ENCODE measurements at places on chromosomes 1 and 21. TPM values are rescaled to one million over a fixed set of nuclear protein-coding genes. Genes with fewer than 3 reads are reported as not detected.
A peak's percentile ranks its signal among the peaks of the same experiment; 100 is the strongest.

- no peaks in the 10 kb centered on the region for H3K4me1 ChIP-seq
- no peak overlapping the region for H3K27ac ChIP-seq
- H3K36me3 ChIP-seq, result no peaks in the 10 kb centered on the region
- no peak overlapping the region for H3K4me3 ChIP-seq
Observed at GRCh38 chr1:81366173-81366572, 434.6 kb upstream of the ADGRL2 start.

- no peaks in the 10 kb centered on the region for H3K36me3 ChIP-seq
- no peak overlapping the region for H3K27ac ChIP-seq
- no peak for DNase-seq
- no peak overlapping the region for H3K4me3 ChIP-seq
- H3K4me1 ChIP-seq, result no peaks in the 10 kb centered on the region
Observed at GRCh38 chr1:67158401-67158800, 7.9 kb upstream of the IL23R start.

Gene NGF
- 0.83 TPM for total RNA-seq

- no peaks in the 10 kb centered on the region for H3K27me3 ChIP-seq
- no peak overlapping the region for H3K4me3 ChIP-seq
- DNase-seq, result no peak
- no peaks in the 10 kb centered on the region for H3K36me3 ChIP-seq
- peaks cover 2% of the 10 kb centered on the region for H3K4me1 ChIP-seq
Observed at GRCh38 chr1:82219841-82220240, 419.1 kb downstream of the ADGRL2 start.

GRCh38 chr1:4020449-4020848 lies 120.4 kb upstream of the C1orf174 start:
- peaks cover 17% of the 10 kb centered on the region for H3K36me3 ChIP-seq
- no peak overlapping the region for H3K4me3 ChIP-seq
- no peak overlapping the region for H3K27ac ChIP-seq

Gene IL19
- not detected for total RNA-seq

Gene SLC30A10
- 1.5 TPM for total RNA-seq

Gene ACTN2
- total RNA-seq, result 2.7 TPM

DNA sequence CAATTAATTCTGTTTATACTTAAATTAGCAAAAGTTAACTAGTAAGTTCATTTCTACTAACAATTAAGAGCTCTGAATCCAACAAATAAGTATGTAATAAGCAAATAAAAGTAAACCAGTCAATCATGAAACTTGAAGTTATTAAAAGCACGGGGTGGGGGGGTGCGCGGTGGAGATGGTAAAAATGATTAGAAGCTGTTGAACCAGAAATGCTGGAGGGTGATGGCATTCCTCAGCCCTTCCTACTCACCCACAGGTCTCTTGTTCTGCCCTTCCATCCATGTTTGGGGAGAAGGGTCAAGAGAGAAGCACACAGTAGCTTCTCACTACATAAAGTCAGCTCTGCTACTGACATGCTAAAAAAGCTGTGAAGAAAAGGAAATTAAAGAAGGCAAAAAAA lies 63.5 kb downstream of the AKT3 start:
- peak overlapping the region; percentile 35 for H3K4me3 ChIP-seq
- peaks cover 2% of the 10 kb centered on the region for H3K27me3 ChIP-seq
- no peak for DNase-seq
- H3K27ac ChIP-seq, result no peak overlapping the region
- H3K4me1 ChIP-seq, result peaks cover 9% of the 10 kb centered on the region
- H3K36me3 ChIP-seq, result no peaks in the 10 kb centered on the region

GRCh38 chr1:178530037-178530402 lies 17.1 kb downstream of the TEX35 start:
- no peak for DNase-seq
- peaks cover 4% of the 10 kb centered on the region for H3K27me3 ChIP-seq
- H3K27ac ChIP-seq, result no peak overlapping the region
- H3K36me3 ChIP-seq, result no peaks in the 10 kb centered on the region
- H3K4me1 ChIP-seq, result peaks cover 23% of the 10 kb centered on the region
- no peak overlapping the region for H3K4me3 ChIP-seq

Gene RGS13
- not detected for total RNA-seq

- no peak overlapping the region for H3K4me3 ChIP-seq
- no peaks in the 10 kb centered on the region for H3K27me3 ChIP-seq
Observed at GRCh38 chr21:27157097-27157496, 190.2 kb upstream of the ADAMTS5 start.

- H3K27ac ChIP-seq, result no peak overlapping the region
- H3K4me3 ChIP-seq, result no peak overlapping the region
- no peak for DNase-seq
- no peaks in the 10 kb centered on the region for H3K36me3 ChIP-seq
- no peaks in the 10 kb centered on the region for H3K4me1 ChIP-seq
Observed at GRCh38 chr1:170214117-170215032, 68.6 kb downstream of the NTMT2 start.

Gene BCL2L15
- 1.8 TPM for total RNA-seq

DNA sequence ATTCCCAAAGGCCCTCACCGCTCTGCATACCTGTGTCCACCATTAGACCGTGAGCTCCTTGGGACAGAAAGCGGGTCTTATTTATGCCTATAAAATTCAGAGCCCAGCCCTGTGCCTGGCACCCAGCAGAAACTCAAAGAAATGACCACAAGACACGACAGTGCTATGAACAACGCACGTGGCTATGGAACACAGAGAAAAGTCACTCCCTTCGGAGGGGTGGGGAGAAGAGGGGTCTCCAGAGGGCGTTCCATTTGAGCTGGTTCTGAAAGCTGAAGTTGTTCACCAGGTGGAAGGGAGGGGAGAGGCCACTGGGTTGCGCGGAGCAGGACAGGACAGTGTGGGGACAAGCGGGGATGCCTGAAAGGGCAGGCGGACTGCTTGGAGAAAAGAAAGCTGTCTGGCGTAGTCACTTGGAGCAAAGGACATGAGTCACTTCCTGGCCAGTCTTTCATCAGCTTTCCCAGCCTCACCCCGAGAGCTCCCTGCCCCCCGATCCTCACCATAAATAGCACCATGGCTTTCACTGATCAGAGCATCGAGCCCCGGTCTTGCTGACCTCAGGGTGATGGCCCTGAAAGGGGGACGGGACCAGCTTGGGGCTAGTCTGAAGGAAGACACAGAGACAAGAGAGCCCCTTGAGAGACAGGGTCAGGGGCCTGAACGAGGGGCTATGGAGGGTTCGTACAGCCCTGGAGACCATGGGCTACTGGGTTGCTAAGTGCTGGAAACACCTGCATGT lies 28.5 kb downstream of the ECE1 start:
- H3K36me3 ChIP-seq, result no peaks in the 10 kb centered on the region
- DNase-seq, result no peak
- peak overlapping the region; percentile 75 for H3K4me3 ChIP-seq
- peaks cover 11% of the 10 kb centered on the region for H3K27me3 ChIP-seq
- peaks cover 30% of the 10 kb centered on the region for H3K4me1 ChIP-seq

DNA sequence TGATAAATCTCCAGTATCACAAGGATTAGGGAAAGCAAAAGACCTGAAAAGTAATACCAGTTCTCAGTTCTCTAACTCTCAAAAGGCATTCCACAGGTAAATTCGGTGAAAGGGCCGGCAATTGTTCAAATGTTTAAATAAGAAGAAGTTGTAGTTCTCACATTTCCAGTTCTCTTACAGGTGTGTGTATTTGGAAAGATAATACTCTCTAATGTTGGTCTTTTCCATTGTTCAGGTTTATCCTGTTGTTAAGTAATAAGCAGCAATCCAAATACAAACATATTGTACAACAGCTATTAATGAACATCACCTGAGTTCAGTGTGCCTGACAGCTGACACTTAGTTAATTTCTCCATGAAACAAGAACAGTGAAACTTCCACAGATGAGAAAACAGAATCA lies 13.2 kb upstream of the PRKAB2 start:
- DNase-seq, result no peak
- no peak overlapping the region for H3K4me3 ChIP-seq
- no peaks in the 10 kb centered on the region for H3K36me3 ChIP-seq
- H3K27ac ChIP-seq, result no peak overlapping the region

- H3K36me3 ChIP-seq, result no peaks in the 10 kb centered on the region
- peaks cover 3% of the 10 kb centered on the region for H3K27me3 ChIP-seq
- H3K4me3 ChIP-seq, result no peak overlapping the region
- H3K27ac ChIP-seq, result no peak overlapping the region
- no peak for DNase-seq
- H3K4me1 ChIP-seq, result peaks cover 10% of the 10 kb centered on the region
Observed at GRCh38 chr1:210695026-210695425, 366.3 kb downstream of the HHAT start.

GRCh38 chr21:41673596-41674335 lies 93.1 kb downstream of the RIPK4 start:
- H3K36me3 ChIP-seq, result no peaks in the 10 kb centered on the region
- no peak for DNase-seq
- H3K27ac ChIP-seq, result no peak overlapping the region
- H3K4me1 ChIP-seq, result no peaks in the 10 kb centered on the region
- no peak overlapping the region for H3K4me3 ChIP-seq
- H3K27me3 ChIP-seq, result peaks cover 8% of the 10 kb centered on the region

Gene TOMM40L
- 20.7 TPM for total RNA-seq

All from glutamatergic neuron (in vitro differentiated cells).